Uterus (tissue), 4 donors: ENCODE measurements at places on chromosomes 6 and 20. TPM values are rescaled to one million over a fixed set of nuclear protein-coding genes. Genes with fewer than 3 reads are reported as not detected.

DNA sequence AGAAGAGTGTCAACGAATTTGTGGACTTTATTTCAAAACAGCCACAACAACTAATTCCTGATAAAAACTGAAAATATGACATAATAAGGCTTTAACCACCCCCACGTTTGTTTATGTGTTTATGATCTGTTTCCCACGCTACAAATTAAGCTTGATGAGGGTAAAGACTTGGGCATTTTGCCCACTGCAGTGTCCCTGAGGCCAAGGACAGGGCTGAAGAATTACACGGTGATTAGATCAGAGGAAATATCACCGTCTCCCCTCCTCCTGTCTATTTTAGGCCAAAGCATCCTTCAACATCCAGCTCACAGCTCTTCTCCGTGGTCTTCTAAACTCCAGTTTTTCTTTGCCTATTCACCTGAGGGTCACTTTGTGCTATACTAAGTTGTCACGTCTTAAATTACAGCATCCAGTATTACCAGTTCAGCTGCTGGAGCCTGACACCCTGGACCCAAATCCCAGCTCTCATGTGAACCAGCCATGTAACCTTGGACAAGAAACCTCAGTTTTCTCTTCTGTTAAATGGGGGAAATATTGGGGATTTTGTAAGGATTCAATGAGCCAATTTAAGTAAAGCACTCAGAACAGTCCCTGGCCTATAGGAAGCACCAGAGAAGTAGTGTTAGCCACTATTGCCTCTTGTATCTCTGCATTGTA, 15.2 kb upstream of the ARFGEF2 start:
- H3K27ac ChIP-seq, result no peak overlapping the region
- no peaks in the 10 kb centered on the region for H3K4me1 ChIP-seq
- no peaks in the 10 kb centered on the region for H3K36me3 ChIP-seq
- H3K4me3 ChIP-seq, result no peak overlapping the region

The WFDC10B gene
- not detected for total RNA-seq

DNA sequence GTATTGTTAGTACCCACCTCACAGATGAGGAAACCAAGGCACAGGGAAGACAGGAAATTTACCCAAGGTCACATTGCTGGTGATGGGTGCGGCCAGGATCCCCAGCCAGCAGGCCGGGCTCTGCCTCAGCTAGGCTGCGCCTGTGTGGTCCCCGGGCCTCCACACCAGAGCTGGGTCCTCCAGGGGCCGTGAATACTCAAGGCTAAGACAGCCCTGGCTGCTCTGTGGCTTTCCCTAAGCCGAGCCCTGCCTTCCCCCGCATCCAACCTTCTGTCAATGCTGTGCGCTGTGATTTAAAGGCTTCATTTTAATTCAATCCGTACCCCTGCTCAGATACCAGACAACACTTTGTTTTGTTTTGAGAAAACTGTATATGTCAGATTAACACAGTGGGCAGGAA, 246.7 kb downstream of the TTLL2 start:
- no peak overlapping the region for H3K4me3 ChIP-seq
- peaks cover 3% of the 10 kb centered on the region for H3K4me1 ChIP-seq
- no peaks in the 10 kb centered on the region for H3K27me3 ChIP-seq
- no peak overlapping the region for H3K27ac ChIP-seq
- H3K36me3 ChIP-seq, result no peaks in the 10 kb centered on the region
- no peak for DNase-seq

DNA sequence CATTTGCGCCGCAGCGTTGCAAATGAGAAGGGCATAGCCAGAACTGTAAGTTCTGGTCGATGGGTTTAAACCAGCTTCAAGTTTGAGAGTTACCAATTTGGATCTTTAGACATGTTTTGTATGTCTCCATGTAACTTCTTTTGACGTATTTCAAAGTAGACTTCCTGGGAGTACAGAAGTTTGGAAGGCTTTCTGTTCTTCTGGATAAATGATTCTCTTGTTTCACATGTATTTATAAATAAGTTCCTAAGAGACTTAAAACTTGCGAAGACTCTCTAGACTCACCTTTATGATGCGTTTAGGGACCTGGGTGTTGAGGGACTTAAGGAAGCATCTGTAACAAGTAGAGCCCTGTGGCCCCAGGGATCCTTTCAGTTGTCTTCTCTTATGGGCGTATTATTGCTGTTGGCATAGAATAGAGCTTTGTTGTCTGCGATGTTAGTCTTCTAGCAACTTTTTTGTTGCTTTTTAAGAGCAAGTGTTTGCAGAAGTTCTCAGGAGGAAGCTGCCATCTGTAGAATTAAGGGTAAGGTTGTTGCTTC, 1.3 kb downstream of the CDYL start:
- H3K4me1 ChIP-seq, result no peaks in the 10 kb centered on the region
- H3K27ac ChIP-seq, result peak overlapping the region; percentile 88
- no peaks in the 10 kb centered on the region for H3K27me3 ChIP-seq
- no peak for DNase-seq

GRCh38 chr6:119957195-119957594, 607.6 kb upstream of the MAN1A1 start:
- no peak for DNase-seq
- H3K36me3 ChIP-seq, result no peaks in the 10 kb centered on the region
- H3K27ac ChIP-seq, result no peak overlapping the region
- H3K27me3 ChIP-seq, result no peaks in the 10 kb centered on the region
- no peak overlapping the region for H3K4me3 ChIP-seq

DNA sequence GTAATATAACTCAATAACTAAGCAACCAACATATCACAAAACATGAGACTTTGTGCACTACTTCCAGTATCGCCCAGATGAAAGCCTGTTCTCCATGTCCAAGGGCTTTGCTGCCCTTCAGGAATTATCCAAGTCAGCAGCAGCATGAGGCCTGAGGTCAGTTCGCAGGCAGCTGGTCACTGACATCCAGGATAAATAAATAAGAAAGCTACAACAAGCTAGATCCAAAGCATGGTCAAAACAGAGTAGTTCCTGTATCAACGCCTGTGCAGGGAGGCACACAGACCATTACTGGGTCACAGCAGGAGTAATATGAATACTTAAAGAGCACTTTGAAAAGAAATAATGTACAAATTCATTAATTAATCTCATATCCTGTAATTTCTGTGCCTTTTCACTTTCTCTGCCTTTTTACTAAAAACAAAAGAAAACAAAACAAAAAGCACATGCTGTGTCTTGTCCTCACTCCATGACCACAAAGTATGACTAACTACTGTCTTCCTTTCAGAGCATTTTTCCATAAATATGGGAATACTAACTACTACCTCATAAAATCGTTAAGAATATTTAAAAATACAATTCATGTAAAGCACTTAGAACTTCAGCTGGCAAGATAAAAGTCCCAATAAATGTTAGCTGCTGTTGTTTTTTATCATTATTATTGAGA, 374.9 kb upstream of the IRAK1BP1 start:
- DNase-seq, result no peak
- H3K36me3 ChIP-seq, result no peaks in the 10 kb centered on the region
- H3K4me1 ChIP-seq, result no peaks in the 10 kb centered on the region
- no peak overlapping the region for H3K27ac ChIP-seq
- H3K27me3 ChIP-seq, result no peaks in the 10 kb centered on the region
- H3K4me3 ChIP-seq, result no peak overlapping the region

- no peak overlapping the region for H3K27ac ChIP-seq
- no peak for DNase-seq
- no peaks in the 10 kb centered on the region for H3K36me3 ChIP-seq
- H3K4me3 ChIP-seq, result no peak overlapping the region
These were observed 72.4 kb upstream of the LAMP5 start for GRCh38 chr20:9441948-9442347.

DNA sequence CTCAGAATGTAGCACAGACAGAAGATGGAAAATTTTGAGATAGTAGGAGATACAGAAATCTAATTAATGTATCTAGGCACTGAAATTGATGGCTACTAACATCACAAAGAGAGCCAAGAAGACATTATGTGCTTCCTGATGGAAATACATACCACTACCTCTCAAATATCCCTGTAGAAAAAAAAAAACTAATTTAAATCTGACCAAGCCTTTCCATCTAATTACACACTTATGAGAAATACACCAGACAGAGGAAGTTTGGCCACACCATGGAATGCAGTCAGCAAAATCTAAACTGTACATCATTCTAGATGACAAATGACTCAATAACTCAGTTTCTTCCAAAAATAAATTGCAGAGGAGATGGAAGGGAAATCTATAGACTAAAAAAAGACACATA, 18.9 kb downstream of the VPS52 start:
- H3K4me1 ChIP-seq, result no peaks in the 10 kb centered on the region
- no peaks in the 10 kb centered on the region for H3K36me3 ChIP-seq
- no peak for DNase-seq
- H3K4me3 ChIP-seq, result no peak overlapping the region

GRCh38 chr20:63830841-63831588, at the start of gene ZBTB46:
ZBTB46 (minus strand) TSS chr20:63831264; CDS start chr20:63790757, 40,507 bp downstream.
- H3K27ac ChIP-seq, result peak within 1 kb of the TSS; percentile 87
- H3K4me3 ChIP-seq, result peak within 1 kb of the TSS; percentile 38
- DNase-seq, result peak; percentile 57
- H3K36me3 ChIP-seq, result no peaks in the 10 kb centered on the region

DNA sequence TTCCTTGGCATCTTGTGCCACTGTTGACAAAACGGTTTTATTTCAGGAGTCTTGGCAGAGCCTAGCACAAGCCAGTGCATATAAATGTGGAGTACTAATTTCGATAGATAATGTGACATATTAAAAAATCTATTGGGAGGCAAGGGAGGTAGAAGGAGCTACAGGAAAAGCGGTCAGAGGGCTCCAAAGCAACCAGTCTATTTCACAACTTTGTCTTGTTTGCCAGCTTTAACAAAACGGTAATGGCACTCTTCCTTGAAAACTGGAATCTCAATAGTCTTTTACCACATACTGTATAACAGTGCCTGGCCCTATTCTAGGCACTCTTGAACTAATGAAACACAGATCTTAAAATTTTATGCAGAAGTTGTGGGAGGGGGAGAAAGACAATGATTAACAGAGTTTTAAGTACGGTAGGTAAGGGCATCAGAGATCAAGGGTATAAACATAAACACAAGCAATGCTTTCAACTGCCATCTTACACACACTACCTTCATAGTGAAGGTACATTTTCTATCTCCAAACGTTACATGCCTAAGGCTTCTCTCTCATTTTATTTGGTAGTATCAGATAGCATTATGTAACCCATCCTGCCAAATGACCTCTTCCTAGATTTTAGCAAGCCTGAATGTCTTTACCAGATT, 33.5 kb upstream of the SYNCRIP start:
- peak overlapping the region; percentile 9 for H3K27ac ChIP-seq
- H3K4me3 ChIP-seq, result peak overlapping the region; percentile 70
- no peak for DNase-seq
- H3K4me1 ChIP-seq, result no peaks in the 10 kb centered on the region

- H3K27me3 ChIP-seq, result no peaks in the 10 kb centered on the region
- no peaks in the 10 kb centered on the region for H3K36me3 ChIP-seq
- no peak overlapping the region for H3K4me3 ChIP-seq
These were observed 77.5 kb downstream of the PSMG4 start for GRCh38 chr6:3336066-3336786.

The RCAN2 gene
- 3.0 TPM for total RNA-seq

DNA sequence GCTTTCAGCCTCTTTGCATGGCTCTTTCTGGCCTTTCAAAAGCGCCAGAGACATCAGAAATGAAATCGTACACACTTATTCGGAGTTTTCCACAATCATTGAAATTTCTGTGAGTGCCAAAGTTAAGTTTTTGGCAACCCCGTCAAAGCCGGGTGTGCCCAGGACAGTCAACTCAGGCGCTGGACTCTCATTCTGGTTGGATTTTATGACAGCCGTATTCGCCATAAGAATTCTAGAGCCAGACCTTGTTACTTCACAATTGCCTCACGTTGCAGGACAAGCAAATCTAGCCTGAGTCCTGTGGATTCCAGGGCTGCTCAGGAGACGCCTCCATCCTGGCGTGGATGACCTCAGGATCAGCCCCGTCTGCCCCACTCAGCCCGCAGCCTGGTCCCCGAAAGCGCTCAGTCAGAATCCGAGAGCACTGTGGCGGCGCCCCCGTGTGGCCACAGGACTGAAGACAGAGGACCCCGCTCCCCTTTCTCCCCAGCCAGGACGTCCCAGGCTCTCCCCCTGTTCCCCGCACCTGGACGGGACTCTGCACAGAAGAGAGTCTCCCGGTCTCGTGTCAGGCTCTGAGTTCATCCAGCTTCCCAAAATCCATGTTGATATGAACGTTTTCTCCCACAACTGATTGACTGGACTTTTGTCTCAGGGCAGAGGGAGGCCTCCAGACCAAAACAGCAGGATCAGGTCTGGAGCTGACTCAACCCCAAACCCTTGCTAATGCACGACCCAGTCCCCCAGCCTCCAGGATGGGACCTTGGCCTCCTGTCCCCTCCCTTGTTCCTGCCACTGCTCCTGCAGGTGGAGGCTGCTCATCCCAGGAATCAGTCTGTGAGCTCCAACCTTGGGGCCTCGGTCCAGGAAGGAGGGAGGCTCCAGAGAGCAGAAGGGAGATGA, 38.2 kb downstream of the MICA start:
- no peak overlapping the region for H3K4me3 ChIP-seq
- H3K36me3 ChIP-seq, result no peaks in the 10 kb centered on the region
- no peak overlapping the region for H3K27ac ChIP-seq
- H3K4me1 ChIP-seq, result no peaks in the 10 kb centered on the region
- DNase-seq, result peak; percentile 83
- no peaks in the 10 kb centered on the region for H3K27me3 ChIP-seq

DNA sequence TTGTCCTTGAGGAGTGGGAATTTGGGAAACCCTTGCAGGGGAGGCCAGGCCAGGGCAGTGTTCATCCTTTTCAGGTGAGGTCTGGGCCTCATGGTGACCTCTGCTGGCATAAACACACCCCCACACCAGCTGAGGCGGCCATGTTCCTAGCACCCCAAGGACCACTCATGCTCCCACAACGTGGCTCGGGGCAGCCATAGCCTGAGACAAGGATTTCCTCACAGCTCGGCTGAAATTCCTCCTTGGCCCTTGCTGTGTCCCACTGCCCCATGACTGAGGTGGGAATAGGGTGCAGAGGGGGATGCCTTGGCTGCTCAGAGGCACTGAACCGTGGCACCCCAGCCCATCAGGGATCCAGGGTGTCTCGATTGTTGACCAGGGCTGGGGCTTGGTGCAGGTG, 27.3 kb upstream of the SPDEF start:
- H3K27me3 ChIP-seq, result no peaks in the 10 kb centered on the region
- H3K4me3 ChIP-seq, result no peak overlapping the region
- H3K36me3 ChIP-seq, result no peaks in the 10 kb centered on the region
- no peak for DNase-seq
